Mucosa of descending colon (tissue), 3 donors: ENCODE measurements at places on chromosomes 5 and 9. TPM values are rescaled to one million over a fixed set of nuclear protein-coding genes. Genes with fewer than 3 reads are reported as not detected.

The LEAP2 gene
- 9.9 TPM for total RNA-seq

The CEP72 gene
- 8.8 TPM for total RNA-seq

GRCh38 chr9:6997330-6997729, 239.6 kb downstream of the KDM4C start:
- no peak for DNase-seq

DNA sequence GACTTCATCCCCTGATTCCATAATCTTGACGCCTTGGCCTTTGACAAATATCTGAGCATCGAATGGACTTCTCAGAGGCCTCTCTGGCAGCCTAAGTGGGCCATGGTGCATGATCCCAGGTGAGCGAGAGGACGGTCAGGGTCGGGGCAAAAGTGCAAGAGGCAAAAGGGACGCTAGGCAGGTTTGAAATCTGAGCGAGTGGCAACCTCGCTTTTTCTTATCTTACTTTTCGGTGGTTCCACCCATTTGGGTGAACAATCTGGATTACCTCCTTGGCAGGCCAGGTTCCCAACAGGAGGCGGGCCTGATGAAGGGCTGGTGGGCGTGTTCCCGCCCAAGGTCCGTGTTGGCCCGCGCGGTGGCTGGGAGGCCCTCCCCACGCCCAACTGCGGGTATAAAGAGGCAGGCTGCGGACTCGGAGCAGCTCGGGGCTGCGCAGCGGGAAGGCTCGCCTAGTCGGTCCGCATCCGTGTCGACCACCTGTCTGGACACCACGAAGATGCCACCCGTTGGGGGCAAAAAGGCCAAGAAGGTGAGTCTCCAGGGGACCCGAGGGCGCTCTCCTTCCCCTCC, at the start of gene BHMT:
TSS of gene BHMT (plus strand) at position 423 of the 573 bp plus-strand sequence. CDS start at position 500, 77 bp downstream.
- no peak for DNase-seq

The IFNA13 gene
- not detected for total RNA-seq

GRCh38 chr9:18245911-18246310, 228.0 kb upstream of the ADAMTSL1 start:
- DNase-seq = no peak

The TMEM171 gene
- 34.5 TPM for total RNA-seq

The SLC24A2 gene
- total RNA-seq = not detected

DNA sequence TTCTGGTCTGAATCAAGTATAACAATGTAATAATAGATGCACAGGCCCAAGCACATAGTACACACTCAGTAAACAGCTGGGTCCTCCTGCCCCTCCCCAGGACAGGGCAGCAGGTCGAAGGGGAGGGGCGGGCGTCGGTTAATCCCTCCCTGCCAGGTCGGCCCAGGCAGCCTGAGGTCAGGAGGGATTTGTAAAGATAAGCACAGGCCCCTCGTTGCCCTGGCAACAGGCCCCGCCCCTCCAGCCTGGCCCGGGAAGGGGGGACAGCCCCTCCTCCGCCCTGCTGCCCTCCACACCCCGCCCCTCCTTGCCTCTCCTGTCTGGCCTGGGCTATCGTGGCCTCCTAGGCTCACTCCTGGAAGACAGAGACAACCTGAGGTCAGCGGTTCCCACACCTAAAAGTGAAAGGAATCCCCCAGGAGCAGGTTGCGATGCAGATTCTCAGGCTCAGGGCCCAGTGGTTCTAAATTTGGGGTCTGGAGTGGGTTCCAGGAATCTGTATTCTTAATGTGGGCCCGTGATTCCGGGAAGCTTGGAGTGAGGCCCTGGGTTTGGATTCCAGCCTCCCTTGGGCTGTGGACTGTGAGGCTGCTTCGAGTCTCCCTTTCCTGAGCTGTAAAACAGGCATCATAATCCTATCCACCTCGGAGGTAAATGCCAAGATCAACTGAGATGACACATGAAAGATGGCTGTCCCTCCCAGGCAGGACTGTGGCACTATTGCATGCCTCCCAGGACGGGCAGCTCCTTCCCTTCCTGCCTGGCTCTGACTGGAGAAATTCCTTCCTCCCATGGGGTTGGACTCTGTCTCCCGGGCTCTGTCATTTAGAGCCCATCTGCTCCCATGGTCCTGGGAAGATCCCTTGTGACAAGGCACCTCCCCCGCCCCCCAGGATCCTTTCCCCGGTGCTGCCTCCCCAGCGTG, 4.4 kb downstream of the CRB2 start:
- peak; percentile 95 for DNase-seq

DNA sequence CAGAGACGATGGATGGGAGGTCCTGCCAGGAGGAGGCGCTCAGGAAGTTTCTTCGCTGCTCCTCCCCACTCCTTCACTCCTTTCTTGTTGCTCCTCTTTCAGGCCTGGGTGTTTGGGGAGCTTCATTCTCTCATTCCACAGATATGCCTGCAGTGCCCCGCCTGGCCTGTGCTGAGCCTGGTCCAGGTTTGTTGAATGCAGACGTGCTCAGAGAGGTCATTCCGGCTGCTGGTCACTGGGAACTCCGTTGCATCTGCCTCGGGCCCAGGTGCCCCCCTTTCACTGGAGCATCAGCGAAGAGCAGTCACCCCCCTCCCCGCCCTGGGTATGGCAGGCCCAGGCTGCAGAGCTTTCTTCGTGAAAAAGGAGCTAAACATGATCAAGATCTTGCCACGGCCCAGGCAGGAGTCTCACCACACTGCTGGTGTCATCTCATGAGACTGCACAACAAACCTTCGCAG, 15.5 kb downstream of the SURF6 start:
- DNase-seq = no peak

The OGN gene
- 6.6 TPM for total RNA-seq

The ACTBL2 gene
- total RNA-seq = not detected

The LOX gene
- total RNA-seq = 1.2 TPM

- no peak for DNase-seq
Measured at GRCh38 chr5:123705741-123706140, 193.8 kb downstream of the CSNK1G3 start.

DNA sequence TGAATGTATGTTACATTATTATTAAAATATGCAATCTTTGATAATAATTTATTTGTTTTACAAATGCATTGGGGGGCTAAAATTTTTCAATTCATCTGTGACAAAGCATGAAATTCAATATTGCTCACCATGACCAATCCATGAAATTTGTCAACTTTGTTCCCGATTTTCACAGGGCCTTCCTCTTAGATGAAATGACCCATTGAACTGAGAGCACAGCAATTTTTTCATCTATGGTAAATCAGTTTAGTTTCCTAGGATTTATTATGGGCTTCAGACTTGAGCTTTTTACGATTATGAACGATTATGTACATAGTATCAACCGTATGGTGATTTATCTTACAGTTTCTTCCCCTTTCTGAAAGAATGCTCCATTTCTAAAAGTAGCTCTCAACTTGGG, 157.3 kb downstream of the KIAA0825 start:
- no peak for DNase-seq

DNA sequence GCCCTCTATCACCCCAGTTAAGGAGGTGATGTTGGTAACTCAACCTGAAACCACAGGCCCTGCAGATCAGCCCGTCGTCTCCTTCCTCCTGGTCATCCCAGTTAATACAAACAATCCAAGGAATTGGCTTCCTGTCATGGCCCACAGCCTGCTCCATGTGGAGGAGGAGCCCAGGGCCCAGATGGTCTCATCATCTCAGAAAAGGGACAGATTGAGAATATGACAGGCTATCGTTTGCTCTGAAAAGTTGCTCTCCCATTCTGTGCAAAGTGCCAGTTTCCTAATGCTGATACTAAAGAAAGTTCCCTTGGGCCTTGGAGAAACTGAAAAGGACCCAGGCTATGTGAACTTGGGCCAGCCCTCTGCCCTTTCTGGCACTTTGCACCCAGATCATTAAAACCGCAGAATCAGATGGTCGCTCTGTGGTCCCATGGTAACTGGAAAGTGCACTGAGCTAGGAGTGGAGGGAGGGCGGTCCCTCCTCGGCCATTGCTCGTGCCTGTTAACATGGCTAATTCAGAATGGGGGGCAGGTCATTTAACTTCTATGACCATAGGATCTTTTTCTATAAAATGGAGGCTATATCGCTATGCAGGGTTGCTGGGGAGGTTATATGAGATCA, 675 bp upstream of the SPAAR start:
- no peak for DNase-seq

The CTXN3 gene
- total RNA-seq = not detected

The LIX1 gene
- total RNA-seq = not detected

DNA sequence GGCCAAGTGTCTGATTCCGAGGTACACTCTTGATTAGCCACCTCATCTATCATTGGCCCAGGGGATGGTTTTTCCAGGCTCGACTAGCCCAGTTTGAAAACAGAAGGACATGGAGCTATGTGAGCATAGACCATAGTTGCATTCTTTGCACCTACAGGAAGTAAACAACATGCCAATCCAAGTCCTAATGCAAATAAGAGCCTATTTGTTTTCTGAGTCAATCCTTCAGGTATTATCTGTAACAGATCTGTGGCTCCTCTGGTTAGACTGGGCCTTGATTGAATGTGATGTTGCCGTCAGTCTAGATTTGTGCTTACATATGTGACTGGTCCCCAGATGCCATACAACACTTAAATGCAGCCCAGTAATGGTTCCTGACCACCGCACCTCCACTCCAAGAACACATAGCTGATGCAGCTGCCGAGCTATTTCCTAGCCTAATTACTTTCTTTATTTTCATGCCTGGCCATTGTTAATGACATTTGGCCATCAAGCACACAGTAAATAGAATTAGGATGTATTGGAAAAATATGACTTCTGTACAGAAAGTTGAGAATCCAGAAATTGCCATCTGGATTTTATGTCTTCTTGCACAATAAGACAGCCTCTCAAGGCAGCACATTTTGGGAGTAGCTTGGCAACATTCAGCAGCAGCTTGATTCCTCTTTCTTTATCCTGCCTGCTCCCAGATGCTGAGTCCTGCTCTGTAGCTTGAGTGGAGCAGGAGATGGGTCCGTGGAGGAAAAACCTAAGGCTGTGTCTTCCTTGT, 29.5 kb upstream of the ARHGAP26 start:
- DNase-seq = no peak

The PAPPA gene
- 0.61 TPM for total RNA-seq

The PDE6A gene
- 7.3 TPM for total RNA-seq

- DNase-seq = no peak
Measured at GRCh38 chr5:62948301-62948700, 369.7 kb downstream of the LRRC70 start.

- no peak for DNase-seq
Measured at GRCh38 chr9:70011366-70011765, 32.3 kb upstream of the MAMDC2 start.

GRCh38 chr5:82274343-82275211, 3.6 kb downstream of the RPS23 start:
- DNase-seq = no peak

- DNase-seq = no peak
Measured at GRCh38 chr9:111063332-111063731, 25.1 kb upstream of the LPAR1 start.

DNA sequence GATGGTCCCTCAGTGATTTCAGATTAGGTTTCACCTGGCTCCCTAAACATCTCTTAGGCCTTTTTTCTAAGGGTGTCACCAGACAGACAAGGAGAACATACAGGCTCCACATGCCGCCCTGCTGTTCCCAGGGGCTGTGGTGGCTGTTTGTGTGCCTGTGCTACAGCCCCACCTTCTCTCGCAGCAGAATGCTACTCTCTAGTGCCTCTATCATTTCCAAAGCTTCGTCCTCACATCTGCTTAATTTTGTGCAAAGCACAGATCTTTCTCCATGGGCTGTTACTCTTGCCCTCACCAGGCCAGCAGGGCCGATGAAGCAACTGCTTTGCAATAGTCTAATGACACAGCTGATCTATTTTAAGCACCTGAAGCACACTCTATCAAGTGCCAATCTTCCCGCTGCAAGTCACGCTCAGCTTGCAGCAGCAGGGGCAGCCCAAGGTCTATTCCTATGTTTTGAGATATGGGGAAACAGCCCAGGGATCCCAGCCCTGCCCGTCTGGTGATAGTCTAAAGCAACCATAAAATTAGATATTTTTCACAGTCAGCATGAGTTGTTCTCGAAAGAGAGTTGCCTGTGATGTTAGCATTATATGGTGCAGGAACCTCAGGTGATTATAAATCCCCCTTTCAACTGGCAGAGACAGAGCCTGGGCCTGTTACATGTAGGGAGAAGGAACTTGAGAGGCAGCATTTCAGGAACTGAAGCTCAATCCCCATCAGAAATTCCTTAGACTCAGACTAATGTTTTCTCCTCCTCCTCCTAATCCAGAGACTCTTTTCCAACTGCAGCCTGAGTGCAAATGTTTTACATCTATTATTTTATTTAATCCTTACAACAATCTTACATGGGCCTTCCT, 12.7 kb downstream of the ABLIM3 start:
- no peak for DNase-seq

GRCh38 chr9:92353051-92353450, 27.3 kb downstream of the CENPP start:
- peak; percentile 14 for DNase-seq

DNA sequence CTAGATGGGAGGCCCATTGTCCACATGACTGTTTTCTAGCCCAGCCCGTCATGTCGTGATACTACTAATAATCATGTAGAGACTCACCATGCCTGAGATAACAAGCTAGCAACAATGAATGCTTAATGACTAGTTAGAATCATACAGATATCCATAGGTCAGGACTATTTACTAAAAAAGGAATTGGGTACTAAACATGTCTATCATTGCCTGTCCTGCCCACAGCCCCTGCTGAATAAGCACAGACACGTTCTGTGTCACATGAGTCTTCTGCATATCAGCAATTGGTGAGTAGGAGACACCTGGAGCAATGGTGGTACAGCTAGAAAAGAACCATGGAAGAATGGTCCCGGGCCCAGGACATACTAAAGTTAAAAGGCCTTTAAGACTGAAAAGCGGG, 18.0 kb downstream of the FRRS1L start:
- DNase-seq = no peak

The SPINK13 gene
- not detected for total RNA-seq

The TRUB2 gene
- total RNA-seq = 27.5 TPM

- DNase-seq = no peak
Measured at GRCh38 chr5:33465120-33465519, 24.4 kb downstream of the TARS1 start.

DNA sequence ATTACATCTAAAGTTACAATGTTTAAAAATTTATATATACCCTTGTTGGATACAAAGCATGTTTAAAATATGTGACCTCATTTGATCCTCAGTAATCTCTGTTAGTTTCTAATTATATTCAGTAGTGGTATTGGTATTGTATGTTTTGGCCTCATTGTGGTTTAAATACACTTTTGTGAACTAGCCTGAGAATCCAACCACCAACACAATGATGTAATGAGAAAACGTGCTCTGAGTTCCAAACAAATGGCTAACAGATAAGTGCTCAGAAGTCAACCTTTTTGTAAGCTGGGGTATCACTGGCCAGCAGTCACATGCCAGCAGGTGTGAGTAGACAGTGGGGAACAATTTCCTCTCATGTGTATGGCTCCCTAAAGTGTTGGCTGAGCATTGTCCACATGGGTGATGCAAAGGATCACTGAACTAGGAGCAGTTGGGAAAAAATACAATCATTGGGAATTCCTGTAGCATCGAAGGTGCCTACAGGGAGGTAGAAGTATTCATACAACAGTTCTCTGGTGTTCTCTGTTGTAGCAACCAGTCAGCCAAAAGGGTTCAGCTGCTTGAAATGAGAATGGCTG, 56.1 kb downstream of the DOCK8 start:
- no peak for DNase-seq

- no peak for DNase-seq
Measured at GRCh38 chr5:116571568-116572349, 2.9 kb downstream of the SEMA6A start.
